ENCODE measurements at places on chromosomes 4 and X.

DNA sequence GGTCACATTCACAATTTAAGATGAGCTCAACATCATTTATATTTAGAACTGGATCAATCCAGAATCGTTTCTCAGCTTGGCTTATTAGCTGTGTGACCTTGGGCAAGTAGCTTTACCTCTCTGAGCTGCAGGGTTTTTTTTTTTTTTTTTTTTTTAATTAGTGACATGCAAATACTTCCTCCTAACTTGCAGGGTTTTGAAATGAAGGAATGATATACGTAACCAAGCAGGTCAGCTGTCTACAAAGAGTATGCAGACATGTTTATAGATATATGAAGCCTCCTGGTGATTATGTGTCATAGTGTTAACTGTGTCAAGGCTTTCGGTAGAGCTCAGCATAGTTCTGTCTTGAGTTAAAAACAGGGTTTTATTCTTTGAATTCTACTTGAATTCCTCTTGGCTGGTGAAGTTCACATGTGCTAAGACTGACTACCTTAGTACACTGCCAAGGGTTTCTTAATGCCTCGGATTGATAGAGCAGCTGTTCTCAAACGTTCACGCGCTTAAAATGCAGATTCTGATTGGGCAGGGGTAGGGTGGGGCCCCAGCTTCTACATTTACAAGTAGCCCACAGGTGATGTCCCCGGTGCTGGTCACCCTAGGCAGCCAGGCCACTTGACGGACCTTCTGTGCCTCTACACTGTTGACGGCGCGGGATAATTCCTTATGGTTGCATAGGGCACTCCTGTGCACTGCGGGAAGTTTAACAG is 654 bp upstream of the STS start:
- DNase-seq, result no peak

DNA sequence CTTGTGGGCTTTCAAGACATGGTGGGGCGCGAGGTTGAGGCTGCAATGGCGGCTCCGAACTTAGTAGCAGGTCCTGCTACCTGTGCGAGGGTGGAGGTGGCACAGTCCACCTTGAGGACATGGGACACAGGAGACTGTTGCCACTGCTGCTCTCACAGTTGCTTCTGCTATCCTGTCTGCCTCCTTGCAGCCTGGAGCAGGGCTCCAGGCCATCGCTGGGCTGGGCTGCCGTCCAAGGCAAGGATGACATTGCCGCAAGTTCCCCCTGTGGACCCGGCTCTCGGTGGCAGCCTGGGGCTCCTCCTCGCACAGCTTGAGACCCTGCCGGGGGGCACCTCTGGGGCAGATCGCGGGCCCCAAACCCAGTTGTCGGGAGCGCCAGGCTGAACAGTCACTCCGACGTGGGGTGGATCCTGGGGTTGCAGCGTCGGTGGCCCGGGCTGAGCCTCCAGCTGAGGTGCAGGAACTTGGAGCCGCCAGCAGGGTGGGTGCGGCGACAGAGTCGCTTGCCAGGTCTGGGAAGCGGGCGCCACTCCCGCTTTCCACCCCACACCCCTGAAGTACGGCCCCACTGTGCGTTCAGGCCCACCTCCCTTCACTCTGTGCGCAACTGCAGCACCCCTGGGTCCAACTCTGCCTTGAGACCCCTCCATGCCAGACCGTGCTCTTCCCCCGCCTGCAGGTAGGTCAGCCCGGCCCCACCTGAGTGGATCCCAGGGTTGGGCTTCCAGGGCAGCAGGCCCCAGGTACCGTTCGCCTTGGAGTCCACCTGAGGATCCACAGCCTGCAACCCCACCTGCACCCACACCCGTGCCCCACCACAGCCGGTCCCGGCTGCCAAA is 192.7 kb upstream of the NUDT6 start:
- no peak for DNase-seq

DNA sequence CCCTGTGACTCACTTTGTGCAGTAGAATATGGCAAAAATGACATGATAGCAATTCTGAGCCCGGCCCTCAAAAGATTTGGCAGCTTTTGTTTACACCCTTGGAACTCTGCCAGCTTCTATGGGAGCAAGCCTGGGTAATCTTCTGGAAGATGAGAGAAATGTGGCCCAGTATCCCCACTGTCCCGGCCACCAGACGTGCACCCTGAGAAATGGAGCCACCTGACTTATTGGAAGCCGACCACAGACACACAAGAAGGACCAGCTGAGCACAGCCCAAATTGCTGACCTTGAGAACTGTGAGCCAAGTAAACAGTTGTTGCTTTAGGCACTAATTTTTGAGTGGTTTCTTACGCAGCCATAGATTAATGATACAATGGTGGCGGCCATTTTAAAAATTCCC is 197.0 kb downstream of the STIM2 start:
- no peak for DNase-seq

- peak; percentile 33 for DNase-seq
Measured at GRCh38 chrX:13092455-13092941, 48.1 kb upstream of the FAM9C start.

- no peak for DNase-seq
Measured at GRCh38 chrX:18101087-18101486, 119.6 kb downstream of the BEND2 start.

- no peak for DNase-seq
Measured at GRCh38 chr4:158778156-158778711, 9.4 kb downstream of the FNIP2 start.

DNA sequence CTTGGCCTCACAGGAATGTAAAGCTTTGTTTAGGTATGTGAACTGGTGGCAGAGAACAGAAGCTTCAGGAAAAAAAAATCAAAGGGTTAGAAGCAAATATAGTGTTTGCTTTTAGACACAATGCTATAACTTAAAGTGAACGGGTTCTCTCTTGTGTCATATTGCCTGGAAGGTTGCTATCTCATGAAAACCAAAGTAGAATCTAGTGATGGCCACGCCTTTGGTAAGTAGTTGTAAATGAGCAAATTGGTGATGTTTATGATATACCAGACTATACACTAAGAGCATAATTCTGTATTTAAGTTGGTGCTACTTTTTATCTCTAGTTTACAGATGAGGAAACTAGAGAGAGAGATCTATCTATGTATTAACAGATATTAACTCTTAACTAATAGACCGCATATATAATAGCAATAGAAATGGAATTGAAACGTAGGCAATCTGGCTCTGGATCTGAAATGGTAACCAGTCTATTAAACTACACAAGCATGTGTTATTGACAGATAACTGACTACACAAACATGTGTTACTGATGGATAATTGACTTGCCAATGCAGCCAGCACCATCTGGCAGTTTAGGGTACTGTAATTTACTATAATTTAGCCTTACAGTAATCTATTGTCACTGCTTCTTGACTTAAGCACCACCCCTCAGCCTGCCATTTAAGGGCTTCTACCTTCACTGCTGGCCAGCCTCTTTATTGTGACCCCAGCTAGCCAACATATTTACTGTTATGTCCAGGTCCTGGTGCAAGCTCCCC is 40.8 kb downstream of the HCCS start:
- no peak for DNase-seq

DNA sequence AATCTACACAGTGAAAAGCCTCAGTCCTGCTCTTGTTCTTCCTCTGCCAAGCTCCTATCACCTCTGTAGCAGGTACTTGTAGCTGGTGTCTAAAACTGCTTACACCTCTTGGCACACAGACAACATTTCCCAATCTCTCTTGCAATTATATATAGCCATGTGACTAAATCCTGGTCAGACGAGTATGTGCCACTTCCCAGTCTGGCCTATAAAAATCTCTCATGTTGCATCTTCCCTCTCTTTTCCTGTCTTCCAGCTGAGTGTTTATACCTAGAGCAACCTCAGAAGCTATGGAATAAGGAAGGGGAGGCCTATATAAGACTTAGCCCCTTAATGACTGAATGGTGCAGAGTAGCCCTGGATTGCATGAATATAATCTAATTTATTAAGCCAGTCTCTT is 105.8 kb downstream of the RNF150 start:
- DNase-seq, result no peak

GRCh38 chr4:26150948-26151347 is 169.9 kb upstream of the RBPJ start:
- DNase-seq, result peak; percentile 20

DNA sequence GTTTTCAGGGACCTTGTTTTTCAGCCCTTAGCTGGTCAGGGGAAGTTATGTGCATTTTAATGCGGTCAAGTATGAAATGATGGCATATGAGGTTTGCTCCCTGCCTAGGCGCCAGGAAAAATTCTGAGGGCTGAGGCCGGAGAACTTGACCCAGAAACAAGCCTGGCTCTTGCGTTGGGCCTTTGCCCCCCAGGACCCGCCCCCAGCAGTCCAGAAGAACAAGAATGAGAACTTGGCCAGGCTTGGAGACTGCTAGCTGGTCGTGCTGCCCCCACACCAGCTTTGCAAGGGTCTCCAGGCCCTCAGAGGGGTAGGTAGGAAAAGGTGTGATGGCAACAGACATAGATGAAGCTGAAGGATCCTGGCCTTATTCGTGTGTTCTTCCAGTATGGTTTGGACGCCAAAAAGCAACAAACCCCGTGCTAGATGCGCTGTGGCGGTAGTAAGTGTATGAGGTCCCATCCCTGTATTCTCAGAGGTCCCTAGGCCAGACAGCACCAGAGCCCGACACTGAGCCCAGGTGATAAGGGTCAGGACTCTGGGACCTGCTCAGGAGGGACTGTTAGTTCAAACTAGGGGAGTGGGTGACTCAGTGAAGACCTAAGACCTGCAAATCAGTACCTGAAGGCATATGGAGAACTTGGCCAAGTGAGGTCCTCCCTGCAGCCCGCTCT is 10.5 kb downstream of the NKX3-2 start:
- DNase-seq, result no peak

GRCh38 chr4:1744552-1744951 is 23.2 kb downstream of the TACC3 start:
- DNase-seq, result no peak

GRCh38 chrX:82134378-82134777 is 932.5 kb downstream of the SH3BGRL start:
- no peak for DNase-seq

- DNase-seq, result no peak
Measured at GRCh38 chrX:32183066-32183465, 1028.3 kb downstream of the DMD start.

DNA sequence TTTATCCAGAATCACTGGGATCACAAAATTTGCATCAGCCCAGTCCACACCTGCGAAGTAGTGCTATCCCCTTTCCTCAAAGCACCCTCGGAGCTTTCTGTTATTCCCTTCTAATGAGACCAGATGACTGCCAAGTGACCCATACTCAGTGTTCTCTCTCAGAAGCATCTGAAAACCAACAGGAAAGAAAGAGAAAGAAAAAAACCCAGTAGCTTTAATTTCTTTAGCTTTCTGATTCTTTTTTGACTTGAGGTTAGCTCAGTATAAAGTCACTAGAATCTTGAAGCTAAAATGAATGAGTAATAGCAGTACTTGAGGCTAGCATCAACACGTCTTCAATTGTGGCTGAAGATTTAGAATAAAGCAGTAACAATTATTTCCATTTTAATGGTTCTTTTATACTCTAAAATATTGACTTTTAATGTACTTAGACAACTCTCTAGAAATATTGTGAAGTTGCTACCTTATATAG is 124.4 kb downstream of the ANK2 start:
- no peak for DNase-seq

DNA sequence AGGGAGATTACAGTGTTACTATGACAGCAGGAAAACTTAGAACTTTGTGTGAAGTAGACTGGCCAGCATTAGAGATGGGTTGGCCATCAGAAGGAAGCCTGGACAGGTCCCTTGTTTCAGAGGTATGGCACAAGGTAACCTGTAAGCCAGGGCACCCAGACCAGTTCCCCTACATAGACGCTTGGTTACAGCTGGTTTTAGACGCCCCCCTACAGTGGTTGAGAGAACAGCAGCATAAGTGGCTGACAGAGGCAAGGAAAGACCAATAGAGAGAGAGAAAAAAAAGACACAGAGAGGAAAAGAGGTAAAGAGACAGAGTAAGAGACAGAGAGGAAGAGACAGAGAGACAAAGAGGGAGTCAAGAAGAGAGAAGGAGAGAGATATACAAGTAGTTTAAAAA is 144.5 kb downstream of the GC start:
- DNase-seq, result no peak

DNA sequence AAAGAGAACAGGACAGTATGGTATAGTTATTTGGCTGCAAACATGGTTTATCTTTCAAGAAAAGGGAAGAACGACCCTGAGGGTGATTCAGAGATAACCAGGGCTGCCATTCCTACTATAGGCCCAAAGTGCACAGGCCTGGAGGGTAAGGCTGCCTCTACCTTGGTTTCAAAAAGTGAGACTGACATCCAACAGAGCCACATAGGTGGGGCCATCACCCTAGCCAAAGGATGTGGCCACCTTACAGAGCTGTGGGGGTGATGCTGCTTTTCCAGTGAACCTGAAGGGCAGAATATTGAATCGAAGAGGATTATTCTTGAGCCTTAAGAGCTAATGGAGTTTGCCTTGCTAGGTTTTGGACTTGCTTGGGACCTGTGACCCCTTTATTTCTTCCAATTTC is 15.7 kb downstream of the SH2D1A start:
- DNase-seq, result no peak

- no peak for DNase-seq
Measured at GRCh38 chr4:165604181-165604580, 225.4 kb downstream of the CPE start.

- DNase-seq, result no peak
Measured at GRCh38 chr4:6303943-6304342, 34.3 kb downstream of the WFS1 start.

Measured in globus pallidus (tissue), 1 donor.